Fibroblast of lung (primary cell): ENCODE measurements at places on chromosomes 6 and 20.

GRCh38 chr6:149153100-149153499 is 164.4 kb upstream of the TAB2 start:
- DNase-seq = no peak

- DNase-seq = no peak
Observed at GRCh38 chr6:31272836-31273626, 1.1 kb upstream of the HLA-C start.

DNA sequence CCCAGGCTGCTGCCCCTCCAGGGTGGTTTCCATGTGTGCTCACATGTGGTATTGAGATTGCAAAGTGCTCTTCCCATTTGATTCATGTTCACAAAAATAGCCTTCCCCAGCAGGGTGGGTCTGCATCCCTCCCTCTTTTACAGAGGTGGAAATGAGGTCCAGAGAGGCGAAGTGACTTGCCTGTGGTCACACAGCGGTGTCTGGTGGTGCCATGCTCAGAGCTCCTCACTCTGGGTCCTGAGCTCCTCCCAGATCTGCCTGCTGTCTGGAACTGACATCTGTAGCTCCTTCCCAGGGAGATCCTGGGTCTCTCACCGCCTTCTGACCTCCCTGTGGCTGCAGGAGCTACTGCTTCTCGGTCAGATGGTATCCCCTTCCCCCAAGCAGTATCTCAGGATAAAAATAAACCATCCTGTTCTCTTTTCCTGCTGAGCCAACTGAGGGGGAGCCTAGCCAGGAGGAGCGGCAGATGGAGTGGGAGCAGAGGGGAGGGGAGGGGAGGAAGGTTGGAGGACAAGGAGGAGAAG is 11.9 kb downstream of the CD40 start:
- no peak for DNase-seq

DNA sequence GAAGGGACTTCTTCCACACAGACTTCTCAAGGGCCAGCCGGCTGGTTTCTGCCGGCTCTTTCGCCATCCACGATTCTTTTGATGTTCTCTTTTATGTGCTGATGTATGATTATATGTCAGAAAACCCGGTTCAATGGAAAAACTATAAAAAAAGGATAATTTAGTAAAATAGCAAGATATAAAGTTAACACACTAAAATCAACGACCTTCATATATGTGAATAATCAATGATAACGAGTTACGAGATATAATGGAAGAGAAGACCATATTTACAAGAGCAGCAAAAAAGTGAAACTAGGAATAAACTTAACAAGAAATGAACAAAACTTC is 540 bp upstream of the ZSCAN12 start:
- DNase-seq = no peak

DNA sequence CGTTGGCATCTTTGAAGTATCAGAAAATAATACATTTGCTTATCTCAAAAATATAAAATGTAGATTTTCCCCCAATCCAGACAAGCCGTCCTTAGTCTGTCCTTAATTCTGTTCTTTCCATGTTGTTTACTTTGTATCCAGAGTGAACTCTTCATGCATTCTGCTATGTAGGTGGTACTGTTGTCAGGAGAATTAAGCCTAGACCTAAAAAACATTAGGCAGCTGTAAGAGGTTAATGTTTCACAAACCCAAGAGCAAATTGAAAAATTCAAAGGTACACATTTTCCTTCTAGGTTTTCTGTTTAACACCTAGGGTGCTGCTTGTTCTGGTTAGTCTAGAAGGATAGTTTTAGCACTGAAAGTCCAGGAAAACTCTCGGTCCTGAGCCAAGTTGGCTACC is 426.4 kb downstream of the QKI start:
- no peak for DNase-seq

- no peak for DNase-seq
Observed at GRCh38 chr6:87921034-87921433, 126.6 kb upstream of the SPACA1 start.

- no peak for DNase-seq
Observed at GRCh38 chr6:190596-191395, 101.5 kb upstream of the DUSP22 start.

GRCh38 chr20:44109951-44110361 is 77.0 kb downstream of the JPH2 start:
- DNase-seq = peak; percentile 50

DNA sequence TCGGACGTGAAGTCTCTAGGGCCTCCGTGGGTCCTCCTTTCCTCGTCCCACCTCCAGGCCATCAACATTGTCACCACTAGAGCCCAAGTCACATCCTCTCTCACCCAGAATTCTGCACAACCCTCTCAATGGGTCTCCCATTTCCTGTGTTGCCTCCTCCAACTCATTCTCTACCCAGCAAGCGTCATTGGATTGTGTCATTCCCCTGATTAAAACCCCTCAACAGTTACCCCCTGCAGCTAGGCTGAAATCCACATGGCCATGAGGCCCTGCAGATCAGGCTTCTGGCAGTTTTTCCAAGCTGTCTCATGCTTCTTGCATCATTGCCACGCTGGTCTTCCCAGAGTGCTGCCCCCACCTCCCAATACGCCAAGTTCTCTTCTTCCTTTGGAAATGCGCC is 12.9 kb upstream of the FAM210B start:
- no peak for DNase-seq

DNA sequence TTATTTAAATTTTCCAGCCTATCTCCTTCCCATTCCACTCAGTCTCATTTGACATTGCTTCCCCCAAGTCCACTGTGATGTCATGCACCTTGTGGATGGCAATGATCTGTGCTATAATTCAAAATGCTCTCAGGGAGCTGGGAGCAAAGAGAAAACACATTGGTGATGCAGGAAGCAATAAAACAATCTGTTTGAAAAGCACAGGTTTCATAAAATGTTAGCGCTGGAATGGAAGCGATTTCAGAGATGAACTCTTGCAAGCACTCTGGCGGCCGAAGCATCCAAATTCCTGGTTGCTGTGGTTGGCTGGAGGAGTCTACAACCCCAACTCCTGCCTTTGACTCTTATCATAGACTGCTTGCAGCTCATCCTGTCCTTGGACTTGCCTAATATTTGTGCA is 167.0 kb downstream of the GMPR start:
- DNase-seq = no peak

DNA sequence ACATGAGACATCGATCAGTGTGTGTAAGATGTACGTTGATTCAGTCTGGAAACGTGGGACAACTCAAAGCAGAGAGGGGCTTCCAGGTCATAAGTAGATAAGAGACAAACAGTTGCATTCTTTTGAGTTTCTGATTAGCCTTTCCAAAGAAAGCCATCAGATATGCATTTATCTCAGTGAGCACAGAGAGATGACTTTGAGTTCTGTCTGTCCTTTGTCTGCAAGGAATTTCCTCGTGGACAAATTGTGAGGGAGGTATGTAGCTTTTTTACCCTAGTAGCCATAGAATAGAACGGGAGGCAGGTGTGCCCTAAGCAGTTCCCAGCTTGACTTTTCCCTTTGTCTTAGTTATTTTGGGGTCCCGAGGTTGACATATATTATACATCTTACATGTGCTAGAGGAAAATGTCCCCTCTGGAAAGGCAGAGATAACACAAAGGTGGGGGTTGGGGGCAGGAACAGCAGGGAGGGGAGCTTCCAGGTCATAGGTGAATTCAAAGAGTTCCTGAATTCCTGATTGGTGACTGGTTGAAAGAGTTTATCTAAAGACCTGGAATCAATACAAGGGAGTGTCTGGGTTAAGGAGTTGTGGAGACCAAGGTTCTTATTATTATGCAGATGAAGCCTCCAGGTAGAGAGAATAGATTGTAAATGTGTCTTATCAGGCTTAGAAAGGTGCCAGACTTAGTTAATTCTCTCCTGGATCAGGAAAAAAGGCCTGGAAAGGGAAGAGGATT is 237.0 kb downstream of the NFATC2 start:
- no peak for DNase-seq

DNA sequence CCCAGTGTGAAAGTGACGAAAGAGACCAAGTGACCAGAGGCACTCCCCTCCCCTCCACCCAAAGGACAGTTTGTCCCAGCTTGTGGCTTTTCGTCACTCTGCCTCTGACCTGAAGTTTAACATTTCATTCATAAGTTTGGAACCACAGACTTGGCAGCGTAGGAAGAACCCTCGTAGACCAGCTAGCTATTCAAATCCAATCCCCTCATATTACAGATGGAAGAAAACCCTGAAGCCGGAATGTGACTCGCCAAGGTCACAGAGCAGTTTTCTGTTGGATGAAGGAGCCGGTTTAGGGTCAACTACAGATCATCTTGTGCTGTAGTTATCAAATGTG is 3.9 kb upstream of the SYS1 start:
- DNase-seq = peak; percentile 88

DNA sequence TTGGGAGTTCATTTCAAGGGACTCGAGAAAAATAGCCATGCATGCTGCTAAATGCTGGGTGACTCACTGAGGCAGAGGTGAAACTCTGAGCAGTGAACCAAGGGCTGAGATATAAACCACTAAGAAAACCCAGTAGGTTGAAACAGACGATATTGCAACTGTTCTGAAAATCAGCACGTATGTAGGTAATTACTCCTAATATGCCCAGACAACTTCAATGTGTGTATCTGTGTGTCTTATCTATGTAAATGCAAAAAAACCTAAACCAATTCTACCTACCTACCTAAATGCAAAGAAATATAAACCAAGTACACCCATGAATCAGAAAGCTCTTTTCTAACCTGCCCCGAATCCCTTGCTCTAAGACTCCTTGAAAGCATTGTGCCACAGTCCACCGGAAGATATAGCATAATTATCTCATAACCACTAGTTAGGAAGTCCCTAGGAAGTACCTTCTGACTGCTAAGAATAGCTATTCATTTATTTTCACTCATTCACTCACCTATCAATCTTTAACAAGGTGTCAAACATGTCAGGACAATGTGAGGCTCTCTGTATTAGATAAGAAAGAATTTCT is 458.7 kb upstream of the RUNX2 start:
- DNase-seq = no peak

GRCh38 chr6:101550451-101550850 is 156.9 kb downstream of the GRIK2 start:
- no peak for DNase-seq

DNA sequence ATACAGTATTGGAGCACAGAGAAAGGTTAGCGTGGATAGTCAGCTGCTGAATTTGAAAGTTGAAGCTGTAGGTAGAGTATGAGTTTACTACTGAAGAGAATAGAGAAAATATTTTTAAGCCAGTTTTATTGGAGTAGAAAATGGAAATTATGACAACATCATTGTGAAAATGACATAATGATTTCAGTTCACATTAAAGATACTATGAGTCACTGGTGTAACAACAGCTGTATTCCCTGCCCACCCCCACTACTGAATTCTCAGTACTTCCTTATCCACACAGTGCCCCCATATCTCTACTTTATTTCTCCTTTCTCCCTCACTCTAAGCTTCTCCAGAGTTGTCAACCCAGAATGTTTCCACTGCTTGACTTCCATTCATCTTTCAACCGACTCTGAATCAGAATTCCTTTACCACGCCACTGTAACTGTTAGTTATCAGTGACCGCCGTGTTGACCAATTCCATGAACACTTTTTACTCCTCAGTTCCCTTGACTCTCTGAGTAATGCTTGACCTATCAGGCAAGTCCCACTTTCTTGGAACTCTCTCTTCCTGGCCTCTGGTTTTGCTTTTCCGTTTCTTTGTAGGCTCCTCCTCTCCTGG is 139.6 kb downstream of the AIG1 start:
- no peak for DNase-seq

DNA sequence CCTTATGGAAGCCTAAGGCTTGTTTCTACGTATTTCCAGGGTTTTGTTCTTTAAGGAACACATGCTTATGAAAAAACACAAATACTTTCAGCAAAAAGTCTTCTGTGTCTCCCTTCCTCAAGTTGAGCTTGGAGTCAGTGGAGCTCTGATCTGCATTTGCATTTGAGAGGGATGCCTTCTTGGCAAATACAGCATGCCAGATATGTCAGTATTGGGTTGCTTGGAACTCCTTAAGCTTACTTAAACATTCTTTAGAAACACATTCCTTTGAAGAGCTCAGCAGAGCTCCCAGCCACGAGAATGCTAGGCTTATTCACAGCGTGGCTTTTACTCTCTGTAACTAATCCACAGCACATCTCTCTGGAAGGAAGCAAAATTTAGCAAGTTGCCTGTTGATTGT is 68.3 kb downstream of the ANKRD6 start:
- peak; percentile 21 for DNase-seq

DNA sequence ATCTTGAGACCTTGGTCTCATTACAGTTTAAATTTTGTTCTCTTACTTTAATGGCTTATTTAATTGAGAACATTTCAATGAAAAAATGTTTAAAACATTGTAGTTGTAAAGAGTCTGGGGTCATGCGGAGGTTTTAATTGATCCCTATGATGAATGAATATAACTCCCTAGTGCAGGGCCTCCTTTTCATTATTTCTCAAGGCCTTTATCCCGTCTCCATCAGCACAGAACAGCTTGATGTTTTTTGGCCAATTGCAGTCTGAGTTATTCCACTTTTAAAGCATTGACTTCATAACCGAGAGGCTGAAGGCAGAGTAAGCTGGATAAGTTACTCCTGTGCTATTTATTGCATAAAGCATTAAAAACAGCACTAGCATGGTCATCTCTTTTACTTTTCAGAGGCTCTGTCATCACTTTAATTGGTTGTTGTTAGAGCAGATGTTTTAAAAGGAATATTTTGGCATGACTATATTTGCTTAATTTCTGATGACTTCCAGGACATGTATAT is 83.4 kb downstream of the DTD1 start:
- no peak for DNase-seq

DNA sequence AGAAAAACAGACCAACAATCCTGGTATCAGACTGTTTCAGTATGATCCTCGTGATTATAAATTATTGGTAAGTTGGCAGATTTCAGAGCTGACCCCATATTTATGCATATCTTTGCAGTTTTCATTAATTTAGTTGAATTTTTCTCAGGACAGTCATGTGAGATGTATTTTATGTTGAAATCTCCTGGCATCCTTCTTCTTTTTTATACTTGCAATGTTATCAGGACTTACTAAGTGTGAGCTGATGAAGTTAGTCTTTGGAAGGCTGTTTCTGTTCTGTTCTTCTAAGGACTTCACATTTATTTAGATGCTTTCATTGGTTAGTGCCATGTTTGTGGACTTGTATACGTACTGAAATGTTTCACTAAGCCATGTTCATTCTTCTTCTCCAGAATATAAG is 17.2 kb downstream of the SMPDL3A start:
- peak; percentile 94 for DNase-seq

GRCh38 chr6:119162134-119162775 is 83.8 kb upstream of the FAM184A start:
- DNase-seq = no peak

DNA sequence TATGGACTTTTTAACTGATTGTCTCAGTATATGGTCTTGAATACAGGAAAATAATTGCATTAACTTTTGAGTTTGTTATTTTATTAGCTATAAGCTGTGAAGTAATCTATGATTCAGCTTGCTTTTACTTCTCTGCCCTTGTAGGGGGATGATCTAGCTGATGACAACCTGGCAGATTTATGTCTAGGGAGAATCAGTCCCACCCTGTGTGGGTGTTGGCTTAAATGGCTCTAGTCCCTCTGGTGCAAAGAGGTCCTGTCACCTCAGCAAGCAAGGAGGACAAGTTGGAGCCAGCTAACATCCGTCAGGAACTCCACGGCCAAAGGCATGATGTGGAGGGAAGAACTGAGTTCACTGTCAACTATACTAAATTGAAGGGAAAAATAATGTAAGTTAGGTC is 495.3 kb downstream of the BMP2 start:
- no peak for DNase-seq
